ENCODE measurements at places on chromosomes 2 and 18.

DNA sequence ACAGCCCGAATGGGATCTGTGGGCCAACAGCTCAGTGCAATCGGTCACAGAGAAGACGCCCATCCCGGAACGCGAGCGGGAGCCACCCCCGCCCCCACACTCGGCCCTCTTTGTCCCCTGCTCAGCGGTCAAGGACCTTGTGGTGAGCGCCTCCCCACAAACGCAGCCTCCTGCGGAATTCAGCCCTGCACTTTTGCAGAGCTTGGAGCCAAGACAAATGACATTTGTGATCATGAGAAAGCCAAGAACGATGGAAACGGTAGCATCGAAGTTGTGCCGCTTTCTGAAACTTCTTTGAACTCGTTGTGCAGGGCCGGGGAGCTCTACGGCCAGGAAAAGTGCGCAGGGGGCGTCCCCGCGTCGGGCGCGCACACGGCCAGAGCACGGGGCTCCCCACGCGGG lies 6.7 kb upstream of the SALL3 start:
- DNase-seq, result no peak

DNA sequence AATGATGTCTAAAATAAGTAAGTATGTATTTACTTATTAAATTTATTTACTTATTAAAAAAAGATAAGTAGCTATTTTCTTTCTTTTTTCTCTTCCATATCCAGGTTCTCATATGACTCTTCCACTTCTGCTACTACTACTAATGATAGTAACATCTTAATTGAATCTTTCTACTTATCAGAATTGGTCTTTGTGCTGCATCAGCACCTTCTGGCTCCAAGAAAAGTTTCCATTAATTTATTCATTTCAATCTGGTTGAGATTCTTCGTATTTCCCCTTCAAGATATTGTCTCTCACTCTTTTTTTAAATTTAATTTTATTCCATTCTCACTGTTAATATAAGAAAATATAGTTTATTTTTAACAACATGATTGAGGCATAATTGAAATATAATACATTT lies 1675.4 kb downstream of the DPP10 start:
- DNase-seq, result no peak

DNA sequence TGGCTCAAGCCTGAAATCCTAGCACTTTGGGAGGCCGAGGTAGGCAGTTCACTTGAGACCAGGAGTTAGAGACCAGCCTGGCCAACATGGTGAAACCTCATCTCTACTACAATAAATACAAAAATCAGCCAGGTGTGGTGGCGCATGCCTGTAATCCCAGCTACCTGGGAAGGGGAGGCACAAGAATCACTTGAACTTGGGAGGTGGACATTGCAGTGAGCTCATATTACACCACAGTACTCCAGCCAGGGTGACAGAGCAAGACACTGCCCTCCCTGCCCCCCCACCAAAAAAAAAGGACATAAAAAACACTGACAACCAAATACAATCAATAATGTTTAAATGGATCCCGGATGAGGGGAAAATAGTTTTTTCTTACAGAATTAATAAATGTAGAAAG lies 7.8 kb downstream of the TIA1 start:
- DNase-seq, result no peak

DNA sequence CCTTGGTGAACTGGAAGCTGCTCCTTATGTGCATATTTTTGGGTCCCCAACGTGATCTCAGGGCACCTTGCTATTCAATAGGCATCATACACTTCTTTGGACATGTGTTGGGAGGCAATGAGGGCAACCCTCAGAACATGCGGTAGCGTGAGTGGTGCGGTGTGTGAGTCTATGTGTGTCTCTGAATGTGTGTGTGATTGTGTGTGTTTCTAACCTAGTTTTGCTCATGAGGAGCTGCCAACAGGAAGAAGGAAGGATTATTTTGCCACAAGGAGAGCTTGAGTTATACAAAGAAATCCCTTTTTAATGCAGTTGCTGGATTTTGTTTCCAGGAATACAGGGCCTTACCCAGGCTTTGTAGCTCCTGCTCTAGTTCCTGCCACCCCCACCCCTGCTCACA lies 75.8 kb upstream of the ITGA6 start:
- no peak for DNase-seq

GRCh38 chr18:32877371-32877770 lies 104.5 kb upstream of the KLHL14 start:
- no peak for DNase-seq

- DNase-seq, result no peak
Observed at GRCh38 chr18:60113396-60113795, 213.6 kb downstream of the PMAIP1 start.

DNA sequence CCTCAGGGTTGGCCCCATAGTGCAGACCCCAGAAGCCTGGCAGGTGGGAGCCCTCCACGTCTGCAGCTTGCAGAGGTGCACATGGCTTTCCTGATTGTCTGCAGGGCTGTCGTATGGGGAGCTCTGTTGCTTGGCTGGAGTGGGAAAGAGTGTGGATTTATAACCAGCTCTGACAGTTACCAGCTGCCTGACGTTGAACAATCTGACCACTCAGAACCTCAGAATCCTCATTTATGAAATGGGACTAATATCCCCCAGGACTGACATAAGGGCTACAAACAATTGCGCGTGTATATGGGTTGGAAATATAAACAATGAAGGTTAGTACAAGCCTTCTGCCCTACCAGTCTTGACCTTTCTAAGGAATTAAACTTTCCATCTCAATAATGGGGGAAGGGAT lies 13.9 kb upstream of the PXDN start:
- no peak for DNase-seq

DNA sequence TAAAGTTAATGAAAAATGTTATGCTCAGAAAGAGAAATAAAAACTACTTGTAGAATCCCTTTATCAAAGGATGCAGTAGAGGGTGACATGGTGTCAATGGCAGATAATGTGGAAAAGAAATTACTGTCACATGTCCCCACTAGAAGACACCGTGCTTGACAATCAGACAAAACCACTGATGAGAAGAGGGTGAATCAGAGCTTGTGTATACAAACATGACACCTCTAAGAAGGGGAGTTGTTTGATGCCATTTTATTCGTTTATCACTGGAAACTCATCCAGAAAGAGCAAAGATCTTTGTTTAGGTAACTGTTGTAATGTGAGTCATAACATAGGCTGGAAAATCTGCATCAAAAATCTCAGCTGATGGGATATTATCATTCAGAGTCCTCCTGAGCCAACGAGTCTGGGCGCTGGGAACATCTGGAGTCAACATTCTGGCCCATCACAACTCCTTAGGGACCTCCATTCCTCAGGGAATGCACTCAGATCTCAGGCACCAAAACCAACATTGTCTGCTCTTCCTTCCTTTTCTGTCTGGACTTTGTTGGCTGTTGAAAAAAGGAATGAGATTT lies 49.5 kb upstream of the RAB12 start:
- DNase-seq, result no peak

- DNase-seq, result no peak
Observed at GRCh38 chr2:53051157-53051556, 716.4 kb upstream of the CHAC2 start.

DNA sequence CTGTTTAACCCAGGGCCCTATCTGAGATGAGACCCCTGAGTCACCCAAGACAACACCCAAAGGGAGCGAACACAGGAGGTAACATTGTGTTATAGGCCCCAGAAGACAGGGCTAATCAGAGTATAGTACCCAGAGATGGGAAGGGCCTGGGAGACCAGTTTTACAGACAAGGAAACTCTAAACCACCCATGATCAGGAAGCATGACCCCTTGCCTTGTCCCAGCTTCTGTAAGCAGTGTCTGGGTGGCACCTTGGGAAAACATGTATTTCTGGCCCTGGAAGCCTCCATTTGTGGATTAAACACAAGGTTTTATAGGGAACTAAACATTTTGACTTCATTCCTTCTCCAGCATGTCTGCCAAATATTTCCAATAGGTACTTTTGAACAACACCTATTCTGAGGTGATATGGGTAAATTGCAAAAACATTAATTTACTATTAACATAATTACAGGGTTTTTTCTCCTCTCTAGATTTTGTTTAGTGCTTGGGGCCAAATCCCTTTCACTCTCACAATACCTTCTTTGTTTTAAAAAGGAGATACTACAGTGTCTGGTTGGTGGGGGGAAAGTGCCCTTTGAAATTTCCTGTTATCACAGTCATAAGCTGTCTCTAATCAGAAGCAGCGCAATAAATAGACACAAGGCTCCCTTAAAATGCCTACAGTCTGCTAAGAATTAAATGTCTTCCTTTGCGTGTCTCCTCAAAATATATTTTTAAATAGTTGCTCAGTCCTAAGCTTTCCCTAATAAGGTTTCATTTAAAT lies 341.1 kb downstream of the BCL11A start:
- no peak for DNase-seq

- no peak for DNase-seq
Observed at GRCh38 chr2:204796581-204796980, 251.3 kb downstream of the PARD3B start.

DNA sequence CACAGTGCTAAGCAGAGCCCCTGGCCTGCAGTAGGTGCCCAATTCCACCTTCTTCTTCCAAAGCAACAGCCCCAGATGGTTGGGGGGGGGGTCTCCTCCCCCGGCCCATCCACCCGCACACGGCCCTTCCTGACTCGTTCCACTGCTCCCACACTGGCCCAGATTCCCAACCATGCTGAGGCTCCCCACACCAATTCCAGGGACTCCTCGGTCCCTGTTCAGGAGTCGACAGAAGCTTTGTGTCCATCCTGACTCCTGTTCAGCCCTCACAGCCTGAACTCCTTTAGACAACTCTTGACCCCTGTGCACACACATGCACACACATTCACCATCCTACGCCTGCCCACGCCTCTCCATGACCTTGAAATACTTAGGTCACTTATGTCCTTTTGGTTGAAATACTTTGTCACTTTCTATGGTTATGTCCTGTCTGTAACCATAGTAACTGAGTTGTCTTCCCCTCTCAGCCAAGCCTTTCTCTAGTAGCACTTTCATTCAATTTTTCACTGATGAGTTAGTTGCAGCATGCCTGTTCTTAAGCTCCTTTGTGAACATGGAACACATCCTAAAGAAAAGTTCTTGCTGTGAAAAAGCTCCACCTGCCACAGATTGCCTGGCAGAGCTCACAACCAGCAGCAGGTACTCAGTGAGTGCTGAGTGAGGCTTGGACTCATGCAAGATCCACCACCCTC lies 225.8 kb downstream of the SEPTIN10 start:
- no peak for DNase-seq

DNA sequence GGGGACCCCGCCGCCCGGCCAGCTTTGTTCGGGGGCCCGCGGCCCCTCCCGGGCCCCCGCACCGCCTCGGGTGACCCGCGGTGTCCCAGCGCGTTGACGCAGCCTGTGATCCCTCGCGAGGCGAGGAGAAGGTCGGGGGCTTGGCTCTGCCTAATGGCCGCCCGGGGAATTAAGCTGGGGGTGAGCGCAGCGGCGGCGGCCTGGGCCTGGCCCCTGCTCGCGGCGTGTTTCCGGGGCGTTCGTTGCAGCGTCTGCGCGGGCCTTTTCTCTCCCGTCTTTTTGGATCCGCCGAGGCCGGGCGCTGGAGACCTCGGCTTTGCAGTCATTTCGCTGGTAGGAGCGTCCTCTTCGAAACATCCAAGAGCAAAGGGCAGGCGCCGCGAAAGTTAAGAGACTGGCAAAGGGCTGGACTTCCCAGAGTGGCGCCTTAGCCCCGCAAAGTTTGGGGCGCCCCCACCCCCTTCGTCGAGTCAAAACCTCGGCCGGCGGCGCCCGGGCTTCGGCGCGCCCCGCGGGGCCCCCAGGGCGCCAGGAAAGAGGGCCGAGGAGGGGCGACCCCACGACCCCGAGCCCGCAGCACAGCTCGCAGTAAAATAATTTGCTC lies 1.3 kb downstream of the SALL3 start:
- no peak for DNase-seq

DNA sequence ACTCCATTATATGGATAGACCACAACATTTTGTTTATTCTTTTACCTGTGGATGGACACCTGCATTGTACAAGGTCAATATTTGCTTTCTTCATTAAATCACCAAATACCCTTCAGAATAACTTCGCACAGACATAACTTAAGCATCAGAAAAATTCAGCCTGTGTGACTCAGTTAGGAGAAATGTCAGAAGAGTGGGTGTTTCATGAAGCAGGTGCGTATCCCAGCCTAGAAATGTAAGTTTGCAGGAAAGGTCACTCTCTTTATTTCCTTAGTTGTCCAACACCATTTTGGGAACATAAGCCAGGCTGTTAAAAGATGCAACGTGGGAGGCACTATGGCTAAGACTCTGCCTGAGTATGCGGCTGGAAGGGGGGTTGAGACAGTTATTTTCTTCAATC lies 48.6 kb upstream of the FHL2 start:
- DNase-seq, result no peak

DNA sequence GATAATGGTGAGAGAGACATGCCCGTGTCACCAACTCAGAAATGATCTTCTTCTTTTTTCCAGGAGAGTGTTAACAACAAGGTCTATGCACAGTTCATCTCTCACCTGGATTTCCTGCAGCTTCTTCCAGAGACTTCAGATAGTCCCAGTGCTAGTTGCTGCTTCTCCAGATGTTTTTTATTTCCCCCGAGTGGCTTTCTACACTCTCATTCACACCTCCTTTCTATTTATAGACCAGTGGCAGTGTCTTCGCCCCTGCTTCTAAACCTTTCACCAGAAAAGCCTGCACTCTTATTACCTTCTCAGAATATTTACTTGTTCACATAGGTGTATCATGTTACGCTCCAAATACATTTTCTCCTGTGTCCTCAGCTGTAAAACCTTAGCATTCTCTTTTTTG lies 558.8 kb upstream of the CHAC2 start:
- DNase-seq, result no peak

DNA sequence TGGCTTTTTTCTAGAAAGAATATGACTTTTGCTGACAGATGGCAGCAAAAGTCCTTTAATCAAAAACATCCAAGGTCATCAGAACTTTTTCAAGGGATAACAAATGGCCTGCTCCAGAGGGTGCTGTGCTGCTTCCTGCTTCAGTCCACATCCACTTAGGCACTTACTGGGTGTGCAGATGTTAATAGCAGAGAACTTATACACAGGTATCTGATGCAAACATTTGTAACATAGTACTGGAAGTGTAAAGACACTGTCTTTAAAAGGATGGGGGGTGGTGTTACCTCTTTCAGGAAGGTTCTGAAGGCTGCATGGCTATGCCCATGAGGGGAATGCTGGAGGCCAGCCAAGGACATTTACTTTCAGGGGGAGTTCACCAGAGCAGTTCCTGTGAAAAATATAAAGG lies 5.5 kb downstream of the HOXD8 start:
- DNase-seq, result no peak

GRCh38 chr2:10254373-10255188 lies 48.1 kb upstream of the HPCAL1 start:
- DNase-seq, result no peak

DNA sequence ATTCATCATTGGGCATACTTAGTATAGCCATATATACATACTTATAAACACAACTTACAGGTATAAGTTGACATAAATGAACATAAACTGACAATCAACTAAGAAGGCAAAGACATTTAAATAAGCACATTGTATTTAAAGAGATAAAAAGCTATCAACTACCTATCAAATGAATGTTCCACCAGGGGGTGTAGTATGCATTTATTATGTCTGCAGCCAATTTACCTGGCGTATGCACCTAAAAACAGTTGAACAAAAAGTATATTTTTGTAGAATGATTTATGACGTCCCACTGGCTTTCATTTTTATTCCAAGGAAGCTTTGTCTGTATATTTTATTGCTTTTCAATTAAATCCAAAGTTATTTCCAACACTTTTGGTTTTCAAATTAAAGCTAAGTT lies 323.5 kb downstream of the AFF3 start:
- no peak for DNase-seq
